H1 (cell line): ENCODE measurements at places on chromosomes 1 and 21. TPM values are rescaled to one million over a fixed set of nuclear protein-coding genes. Genes with fewer than 3 reads are reported as not detected.

Gene TSPAN1
- total RNA-seq = not detected in 2 replicates

Gene CBS
- total RNA-seq = 418 and 455 TPM in 2 replicates

Gene LYPD8
- total RNA-seq = not detected in 2 replicates

Gene CRB1
- 0.19 TPM in 1 of 2 replicates, not detected in the other for total RNA-seq

Gene HSPB7
- total RNA-seq = not detected in 2 replicates

Gene APCS
- not detected in 2 replicates for total RNA-seq

Gene HCRTR1
- 0.35 and 0.44 TPM in 2 replicates for total RNA-seq

Gene OR2L8
- not detected in 2 replicates for total RNA-seq

Gene OR6K3
- total RNA-seq = not detected in 2 replicates

GRCh38 chr1:113459279-113459678 lies 69.0 kb downstream of the MAGI3 start:
- no peak for DNase-seq

- DNase-seq = no peak
These were observed 7.3 kb downstream of the C8B start for GRCh38 chr1:56958526-56958925.

GRCh38 chr1:27555700-27556424 lies 48.1 kb downstream of the AHDC1 start:
- no peak for DNase-seq

GRCh38 chr1:238223076-238223640 lies 332.4 kb upstream of the ZP4 start:
- DNase-seq = no peak

GRCh38 chr1:196774175-196774574 lies 465 bp upstream of the CFHR3 start:
- no peak for DNase-seq

DNA sequence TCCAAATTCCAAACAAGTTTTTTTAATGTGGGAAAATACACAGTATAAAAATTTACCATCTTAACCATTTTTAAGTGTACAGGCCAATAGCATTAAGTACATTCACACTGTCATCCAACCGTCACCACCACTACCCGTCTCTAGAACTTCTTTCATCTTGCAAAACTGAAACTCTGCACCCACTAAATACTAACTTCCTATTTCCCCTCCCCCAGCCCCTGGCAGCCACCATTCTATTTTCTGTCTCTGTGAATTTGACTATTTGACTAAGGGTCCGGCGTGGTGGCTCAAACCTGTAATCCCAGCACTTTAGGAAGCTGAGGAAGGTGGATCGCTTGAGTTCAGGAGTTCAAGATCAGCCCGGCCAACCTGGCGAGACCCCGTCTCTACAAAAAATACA lies 36.1 kb downstream of the CLSTN1 start:
- no peak for DNase-seq

DNA sequence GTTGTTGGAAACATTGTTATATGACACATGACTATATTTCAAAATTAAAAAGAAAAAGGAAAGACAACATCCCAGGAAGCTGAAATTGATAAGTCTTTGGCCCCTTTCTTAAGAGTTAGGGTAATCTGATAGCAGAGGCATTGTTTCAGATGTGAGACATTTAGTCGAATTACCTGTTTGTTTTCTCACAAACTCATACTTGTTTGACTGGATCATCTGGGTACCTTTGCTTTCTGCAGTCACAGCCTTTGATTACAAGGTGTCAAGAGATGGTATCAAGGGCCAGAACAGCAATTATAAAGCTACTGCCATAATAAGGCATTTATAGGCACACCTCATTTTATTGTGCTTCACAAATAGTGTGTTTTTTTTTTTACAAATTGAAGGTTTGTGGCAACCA lies 136.3 kb downstream of the DUSP10 start:
- no peak for DNase-seq
